Colonic mucosa (tissue), 4 donors: ENCODE measurements at places on chromosomes 6 and 20. TPM values are rescaled to one million over a fixed set of nuclear protein-coding genes. Genes with fewer than 3 reads are reported as not detected.

Gene SMIM29
- 12.8 TPM for total RNA-seq

Gene CALHM5
- 0.37 TPM for total RNA-seq

Gene KCNK17
- total RNA-seq = not detected

Gene RBPJL
- total RNA-seq = not detected

Gene ASIP
- total RNA-seq = not detected

Gene CST7
- 1.1 TPM for total RNA-seq

Gene TCF19
- 8.8 TPM for total RNA-seq

DNA sequence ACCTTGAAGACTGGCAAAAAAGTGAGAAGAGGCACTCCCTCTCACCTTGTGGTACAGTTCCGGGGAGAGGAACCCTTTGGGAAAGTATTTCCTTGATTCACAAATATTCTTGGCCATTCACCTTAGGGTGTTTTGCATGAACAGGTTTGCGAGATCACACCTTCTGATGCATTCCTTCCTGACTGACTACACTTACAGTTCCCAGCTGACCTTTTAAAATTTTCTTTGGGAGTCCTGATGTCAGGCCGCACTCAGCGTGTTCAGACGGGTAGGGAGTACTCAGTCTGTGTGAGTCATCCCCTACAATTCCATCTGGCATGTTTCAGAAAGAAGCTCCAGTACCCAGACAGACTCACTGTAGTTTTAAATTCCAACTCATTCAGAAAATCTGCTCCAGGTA lies 1.7 kb downstream of the ADGRF4 start:
- H3K36me3 ChIP-seq = no peaks in the 10 kb centered on the region
- no peak overlapping the region for H3K4me3 ChIP-seq
- no peaks in the 10 kb centered on the region for H3K4me1 ChIP-seq
- DNase-seq = no peak

DNA sequence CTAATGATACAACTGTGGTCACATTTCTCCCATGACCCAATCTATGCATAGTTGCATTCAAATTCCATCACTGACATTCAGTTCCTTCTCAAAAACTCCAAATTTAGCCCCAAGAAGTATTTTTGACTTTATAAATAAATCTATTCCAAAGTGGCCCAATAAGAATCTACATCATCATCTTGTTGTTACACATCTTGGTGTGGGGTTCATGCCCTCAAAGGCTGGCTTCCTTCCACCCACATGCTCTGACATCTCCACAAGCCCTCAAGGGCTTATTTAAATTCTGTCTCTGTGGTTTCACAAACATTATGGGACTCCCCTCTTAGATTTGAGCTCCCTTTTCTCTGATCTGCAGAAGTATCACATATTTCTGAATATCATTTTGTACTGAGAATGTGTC lies 585.3 kb upstream of the BTBD3 start:
- H3K4me1 ChIP-seq = no peaks in the 10 kb centered on the region
- H3K4me3 ChIP-seq = no peak overlapping the region
- H3K27ac ChIP-seq = no peak overlapping the region
- H3K36me3 ChIP-seq = no peaks in the 10 kb centered on the region
- DNase-seq = no peak
- no peaks in the 10 kb centered on the region for H3K27me3 ChIP-seq

- no peaks in the 10 kb centered on the region for H3K27me3 ChIP-seq
- no peak for DNase-seq
- H3K27ac ChIP-seq = no peak overlapping the region
- H3K4me3 ChIP-seq = no peak overlapping the region
- no peaks in the 10 kb centered on the region for H3K36me3 ChIP-seq
- H3K4me1 ChIP-seq = no peaks in the 10 kb centered on the region
Observed at GRCh38 chr6:152136449-152136825, 329.0 kb downstream of the ESR1 start.

DNA sequence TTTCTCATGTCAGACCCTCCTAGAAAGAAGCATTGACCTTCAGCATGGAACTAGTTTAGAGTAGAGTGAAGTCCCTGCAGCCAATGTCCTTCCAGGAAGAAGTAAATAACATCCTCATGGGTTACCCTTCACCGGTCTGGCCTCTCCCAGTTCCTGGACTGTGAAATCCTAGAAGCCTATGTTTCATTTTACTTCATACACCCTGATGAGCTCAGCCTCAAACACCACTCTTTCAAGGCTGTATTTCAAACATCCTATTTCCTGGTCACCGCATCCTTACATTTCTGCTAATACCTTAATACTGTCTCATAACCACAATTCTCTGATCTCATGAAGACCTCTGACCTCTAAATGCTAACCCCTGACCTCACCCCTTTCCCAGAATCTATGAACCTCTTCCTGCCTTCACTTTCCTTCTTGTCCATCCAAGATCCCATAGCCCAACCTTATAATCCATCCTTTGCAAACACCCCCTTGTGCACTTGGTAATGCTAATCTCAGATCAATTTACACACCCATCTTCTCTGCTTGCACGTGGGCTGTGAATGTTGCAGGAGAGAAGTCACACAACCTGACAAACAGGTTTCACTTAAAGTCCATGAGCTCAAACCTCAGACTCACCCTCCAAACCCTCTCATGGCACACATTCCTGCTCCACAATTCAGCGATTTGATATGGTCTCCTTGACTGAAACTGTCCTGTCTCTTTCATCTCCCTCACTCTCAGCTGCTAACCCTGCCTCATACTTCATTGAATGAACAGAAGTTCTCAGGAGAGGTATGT lies 30.2 kb downstream of the SLC2A10 start:
- no peak overlapping the region for H3K4me3 ChIP-seq
- DNase-seq = no peak
- H3K4me1 ChIP-seq = no peaks in the 10 kb centered on the region
- no peaks in the 10 kb centered on the region for H3K36me3 ChIP-seq
- no peaks in the 10 kb centered on the region for H3K27me3 ChIP-seq

DNA sequence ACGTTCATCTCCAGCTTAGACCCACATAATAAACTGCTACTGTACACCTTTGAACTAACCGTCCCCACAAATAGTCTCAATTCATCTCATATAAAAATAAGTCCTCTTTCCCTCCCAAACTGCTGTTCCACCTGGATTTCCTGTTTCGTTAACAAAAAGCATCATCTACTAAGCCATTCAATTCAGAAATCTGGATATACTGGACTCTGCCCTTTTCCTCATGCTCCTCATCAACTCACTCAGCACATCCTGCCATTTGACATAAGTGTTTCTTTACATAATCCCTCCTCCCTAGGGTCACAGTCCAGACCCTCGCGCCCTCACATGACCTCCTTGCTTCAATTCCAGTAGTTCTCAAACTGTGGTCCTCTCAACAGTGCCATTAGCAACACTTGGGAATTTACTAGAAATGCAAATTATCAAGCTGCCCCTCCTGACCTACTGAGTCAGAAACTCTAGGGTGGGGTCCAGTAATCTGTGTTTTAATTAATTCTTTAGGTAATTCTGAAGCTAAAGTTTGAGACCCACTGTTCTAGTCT lies 4.5 kb downstream of the MKKS start:
- no peak overlapping the region for H3K4me3 ChIP-seq
- DNase-seq = peak; percentile 53
- peaks cover 7% of the 10 kb centered on the region for H3K4me1 ChIP-seq
- no peaks in the 10 kb centered on the region for H3K36me3 ChIP-seq
- H3K27ac ChIP-seq = peak overlapping the region; percentile 47

DNA sequence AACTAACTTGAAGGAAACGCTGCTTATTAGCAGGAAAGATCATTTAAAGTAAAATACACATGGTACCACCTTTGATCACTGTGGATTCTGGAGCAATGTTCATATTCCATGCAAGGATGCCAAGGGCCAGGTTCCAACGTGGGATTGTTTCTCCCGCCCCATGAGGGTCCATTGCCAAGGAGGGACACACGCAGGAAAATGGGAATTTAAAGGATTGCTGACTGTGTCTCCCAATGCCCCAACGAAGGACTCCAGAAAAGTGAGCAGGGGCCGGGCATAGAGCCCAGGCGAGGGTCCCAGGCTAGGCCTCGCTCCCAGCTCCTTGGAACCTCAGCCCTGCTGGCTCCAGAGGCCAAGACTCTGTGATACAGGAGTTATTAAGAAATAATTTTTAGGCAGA lies 111.2 kb downstream of the DACT2 start:
- no peaks in the 10 kb centered on the region for H3K36me3 ChIP-seq
- no peaks in the 10 kb centered on the region for H3K4me1 ChIP-seq
- H3K4me3 ChIP-seq = no peak overlapping the region
- H3K27me3 ChIP-seq = no peaks in the 10 kb centered on the region
